ENCODE measurements at places on chromosomes 2 and 18. TPM values are rescaled to one million over a fixed set of nuclear protein-coding genes. Genes with fewer than 3 reads are reported as not detected.

The MARCHF4 gene
- not detected for total RNA-seq

The MRO gene
- 0.03 TPM for total RNA-seq

The BCL2 gene
- 6.8 TPM for total RNA-seq

The ADD2 gene
- total RNA-seq: 0.08 TPM

The CTAGE1 gene
- not detected for total RNA-seq

The MPHOSPH10 gene
- total RNA-seq: 71.0 TPM

The SERPINB4 gene
- total RNA-seq: not detected

The PKDCC gene
- total RNA-seq: 361 TPM

DNA sequence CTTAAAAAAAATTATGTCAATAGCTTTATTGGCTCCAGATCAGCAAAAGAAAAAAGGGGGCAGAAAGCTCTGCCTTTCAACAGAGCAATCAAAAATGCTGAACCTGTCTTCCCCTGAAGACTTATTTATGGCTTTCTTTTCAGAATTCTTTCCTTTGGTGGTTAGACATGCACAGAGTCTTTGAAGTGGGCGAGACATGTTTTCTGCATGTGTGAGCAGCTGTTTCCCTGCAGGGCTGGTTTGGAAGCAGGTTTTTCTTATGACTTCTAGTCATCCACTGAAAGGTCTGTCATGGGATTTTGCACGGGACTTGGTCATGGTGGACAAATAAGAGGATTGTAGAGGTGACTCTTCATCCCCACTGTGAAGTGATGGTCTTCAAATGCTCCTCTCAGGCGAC, 160.3 kb downstream of the VAPA start:
- no peaks in the 10 kb centered on the region for H3K36me3 ChIP-seq
- no peak for DNase-seq
- no peak overlapping the region for H3K27ac ChIP-seq

GRCh38 chr2:110828330-110828729, 96.0 kb downstream of the ACOXL start:
- H3K4me3 ChIP-seq: no peak overlapping the region
- no peak overlapping the region for H3K27ac ChIP-seq
- H3K27me3 ChIP-seq: no peaks in the 10 kb centered on the region
- no peaks in the 10 kb centered on the region for H3K4me1 ChIP-seq
- H3K36me3 ChIP-seq: no peaks in the 10 kb centered on the region
- no peak for DNase-seq

DNA sequence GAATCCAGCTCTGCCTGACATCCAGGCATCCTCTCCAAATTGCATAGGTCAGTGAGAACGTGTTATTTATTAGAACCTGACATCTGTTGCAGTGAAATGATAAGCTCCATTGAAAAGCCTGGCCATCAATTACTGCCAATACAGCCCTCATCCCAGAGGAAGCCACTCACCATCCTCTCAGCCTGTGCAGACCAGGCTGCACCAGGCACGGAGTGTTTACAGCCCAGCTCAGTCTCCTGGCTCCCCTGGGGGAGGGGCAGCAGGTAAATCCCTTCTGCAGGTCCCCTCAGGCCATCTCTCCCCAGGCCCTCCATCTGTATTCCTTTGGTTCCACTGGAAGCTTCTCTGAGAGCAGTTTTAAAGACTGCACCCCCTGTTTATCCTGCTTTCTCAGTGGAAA, 82.6 kb upstream of the FOSL2 start:
- peaks cover 5% of the 10 kb centered on the region for H3K4me1 ChIP-seq
- no peak for DNase-seq
- H3K27me3 ChIP-seq: no peaks in the 10 kb centered on the region
- no peak overlapping the region for H3K27ac ChIP-seq
- no peaks in the 10 kb centered on the region for H3K36me3 ChIP-seq

DNA sequence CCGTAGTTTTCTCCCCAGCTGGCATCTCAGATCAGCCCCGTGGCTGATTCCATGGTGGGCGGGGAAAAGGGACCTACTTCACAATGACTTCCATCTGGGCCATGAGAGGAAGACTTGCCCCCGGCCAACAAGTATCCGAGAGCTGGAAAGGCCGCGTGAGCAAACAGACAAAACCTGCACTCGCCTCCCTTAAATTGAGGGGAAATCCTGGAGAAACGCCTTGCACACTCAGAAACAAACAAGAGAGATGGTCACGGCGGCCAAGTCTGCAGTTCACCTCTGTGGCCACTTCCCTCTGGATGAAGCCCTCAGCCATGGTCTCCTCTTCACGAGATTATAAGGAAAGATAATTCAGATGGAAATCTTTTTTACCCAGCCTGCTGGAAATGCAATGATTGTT, 39.4 kb upstream of the TPO start:
- peaks cover 40% of the 10 kb centered on the region for H3K27me3 ChIP-seq
- H3K4me3 ChIP-seq: no peak overlapping the region
- H3K36me3 ChIP-seq: no peaks in the 10 kb centered on the region
- no peak overlapping the region for H3K27ac ChIP-seq
- H3K4me1 ChIP-seq: no peaks in the 10 kb centered on the region

DNA sequence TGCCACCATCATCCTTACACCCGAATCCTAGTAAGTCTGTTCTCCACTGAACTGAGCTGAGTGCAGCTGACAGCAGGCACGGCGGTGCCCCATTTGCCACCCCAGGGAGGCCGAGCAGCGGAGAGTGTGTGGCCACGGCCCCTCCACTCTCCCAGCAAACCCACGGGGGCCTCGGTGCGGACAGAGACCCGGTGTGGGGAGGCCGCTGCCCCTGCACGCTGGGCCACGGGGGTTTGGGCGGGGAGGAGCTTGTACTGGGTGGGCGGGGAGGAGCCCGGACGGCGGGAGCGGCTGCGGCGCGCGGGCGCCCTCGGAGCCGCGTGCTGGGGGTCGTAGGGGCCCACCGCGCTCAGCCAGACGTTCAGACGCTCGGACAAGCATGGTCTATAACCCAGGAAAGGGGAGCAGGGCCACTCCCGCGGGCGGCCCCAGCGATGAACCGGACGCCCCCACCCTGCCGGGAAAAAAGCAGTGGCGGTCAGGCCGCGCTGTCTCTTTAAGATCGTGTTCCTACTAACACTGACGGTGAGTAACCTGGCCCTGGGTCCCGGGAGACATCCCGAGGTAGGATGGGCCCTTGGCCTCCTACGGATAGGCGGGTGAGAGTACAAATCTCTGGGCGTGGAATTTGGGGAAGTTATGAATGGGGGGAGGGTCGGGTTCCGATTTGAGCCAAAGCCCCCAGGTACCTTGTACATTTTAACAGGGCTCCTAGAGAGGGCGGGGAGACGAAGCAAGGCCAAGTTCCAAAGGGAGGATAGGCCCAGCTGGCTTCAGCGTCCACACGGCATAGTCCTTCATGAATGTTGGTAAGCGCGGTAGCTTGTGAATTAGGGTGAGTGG, at the start of gene ITPRIPL1:
Gene ITPRIPL1 (plus strand): TSS at position 277 of the 843 bp plus-strand sequence. CDS start 523 bp downstream, at position 800.
- peaks cover 4% of the 10 kb centered on the region for H3K4me1 ChIP-seq
- H3K36me3 ChIP-seq: peaks cover 20% of the 10 kb centered on the region
- H3K27ac ChIP-seq: peak within 1 kb of the TSS; percentile 54
- DNase-seq: peak; percentile 55

DNA sequence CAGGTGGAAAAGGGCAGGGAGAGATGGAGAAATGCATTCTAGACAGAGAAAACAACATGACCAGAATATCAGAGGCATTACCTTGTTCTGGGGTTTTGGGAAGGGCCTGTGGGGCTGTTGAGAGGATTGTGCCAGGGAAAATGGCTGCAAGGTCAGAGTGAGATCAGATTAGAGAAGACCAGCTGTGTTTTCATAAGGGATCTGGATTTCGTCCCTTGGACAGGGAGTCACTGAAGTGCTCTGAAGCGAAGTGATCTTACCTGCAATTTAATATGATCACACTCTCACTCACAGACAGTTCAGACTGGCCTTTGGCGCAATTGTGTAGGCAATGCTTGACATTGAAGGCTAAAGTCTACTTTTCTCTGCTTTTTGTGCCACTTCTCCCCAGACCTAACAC, 20.3 kb upstream of the REG3G start:
- DNase-seq: no peak
- no peaks in the 10 kb centered on the region for H3K36me3 ChIP-seq
- no peak overlapping the region for H3K4me3 ChIP-seq

DNA sequence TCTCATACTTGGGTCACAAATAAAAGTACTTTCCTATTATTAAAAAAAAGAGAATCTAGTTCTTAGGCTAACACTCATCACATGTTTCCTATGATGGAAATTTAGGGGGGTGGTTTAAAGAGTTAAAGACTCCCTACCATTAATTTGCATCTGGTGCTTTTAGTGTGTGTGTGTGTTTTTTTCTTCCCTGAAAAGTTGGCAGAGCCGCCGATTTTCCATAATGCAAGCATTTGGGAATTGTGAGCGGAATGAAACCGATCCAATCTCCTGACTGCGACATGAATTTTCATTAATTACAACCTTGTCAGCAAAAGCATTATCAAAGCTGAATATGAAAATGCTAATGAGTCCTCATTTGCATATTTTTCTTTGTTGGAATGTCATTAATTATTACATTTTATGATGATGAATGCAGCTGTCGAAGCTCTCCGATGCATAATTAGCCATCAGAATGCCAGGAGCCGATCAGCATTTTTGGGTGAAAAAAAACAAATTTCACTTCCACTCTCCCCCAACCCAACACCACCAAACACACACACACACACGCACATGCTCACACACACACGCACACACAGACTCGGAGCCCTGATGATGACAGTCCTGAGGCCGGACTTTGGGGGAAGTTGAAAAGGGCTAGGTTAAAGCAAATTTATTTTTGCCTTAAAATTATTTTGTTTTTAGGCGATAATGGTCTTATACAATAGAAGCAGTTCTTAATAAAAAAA, 165.4 kb downstream of the TCF4 start:
- no peaks in the 10 kb centered on the region for H3K4me1 ChIP-seq
- H3K4me3 ChIP-seq: no peak overlapping the region
- H3K27me3 ChIP-seq: no peaks in the 10 kb centered on the region
- H3K27ac ChIP-seq: no peak overlapping the region
- no peak for DNase-seq
- no peaks in the 10 kb centered on the region for H3K36me3 ChIP-seq

GRCh38 chr18:56787390-56787789, 136.2 kb downstream of the WDR7 start:
- H3K27ac ChIP-seq: no peak overlapping the region
- no peak overlapping the region for H3K4me3 ChIP-seq
- H3K27me3 ChIP-seq: no peaks in the 10 kb centered on the region
- no peak for DNase-seq

DNA sequence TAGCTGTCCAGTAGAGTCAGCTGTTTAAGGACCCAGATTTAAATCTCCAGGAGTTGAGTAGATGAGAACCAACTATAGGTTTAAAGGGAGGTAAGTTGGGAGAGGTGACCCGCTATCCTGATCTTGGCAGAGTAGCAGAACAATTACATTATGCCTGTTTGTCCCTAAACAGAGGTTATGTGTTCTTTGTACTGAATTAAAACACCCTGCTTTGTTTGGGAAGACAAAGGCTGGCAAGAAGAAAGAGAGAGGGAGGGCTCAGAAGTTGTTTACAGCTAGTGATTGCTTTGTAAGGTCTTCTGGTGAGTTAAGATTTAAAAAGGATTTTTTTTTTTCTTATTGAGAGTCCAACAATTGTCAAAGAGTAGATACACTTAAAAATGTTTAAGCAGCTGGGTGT, 37.3 kb downstream of the USP14 start:
- H3K27ac ChIP-seq: no peak overlapping the region
- H3K27me3 ChIP-seq: no peaks in the 10 kb centered on the region
- peaks cover 44% of the 10 kb centered on the region for H3K36me3 ChIP-seq

- H3K27me3 ChIP-seq: no peaks in the 10 kb centered on the region
- H3K27ac ChIP-seq: no peak overlapping the region
- no peak for DNase-seq
- no peaks in the 10 kb centered on the region for H3K4me1 ChIP-seq
- H3K4me3 ChIP-seq: no peak overlapping the region
Measured at GRCh38 chr18:70074116-70074515, 126.4 kb upstream of the CD226 start.

- no peaks in the 10 kb centered on the region for H3K27me3 ChIP-seq
- no peaks in the 10 kb centered on the region for H3K4me1 ChIP-seq
- H3K4me3 ChIP-seq: no peak overlapping the region
Measured at GRCh38 chr2:184577743-184578142, 20.6 kb upstream of the ZNF804A start.

- no peaks in the 10 kb centered on the region for H3K27me3 ChIP-seq
- DNase-seq: no peak
- H3K36me3 ChIP-seq: peaks cover 14% of the 10 kb centered on the region
- peaks cover 6% of the 10 kb centered on the region for H3K4me1 ChIP-seq
Measured at GRCh38 chr2:38754049-38754448, 2.9 kb upstream of the SRSF7 start.

- no peak overlapping the region for H3K27ac ChIP-seq
- H3K4me1 ChIP-seq: no peaks in the 10 kb centered on the region
- peak; percentile 13 for DNase-seq
Measured at GRCh38 chr2:149490296-149490695, 97.3 kb downstream of the MMADHC start.

DNA sequence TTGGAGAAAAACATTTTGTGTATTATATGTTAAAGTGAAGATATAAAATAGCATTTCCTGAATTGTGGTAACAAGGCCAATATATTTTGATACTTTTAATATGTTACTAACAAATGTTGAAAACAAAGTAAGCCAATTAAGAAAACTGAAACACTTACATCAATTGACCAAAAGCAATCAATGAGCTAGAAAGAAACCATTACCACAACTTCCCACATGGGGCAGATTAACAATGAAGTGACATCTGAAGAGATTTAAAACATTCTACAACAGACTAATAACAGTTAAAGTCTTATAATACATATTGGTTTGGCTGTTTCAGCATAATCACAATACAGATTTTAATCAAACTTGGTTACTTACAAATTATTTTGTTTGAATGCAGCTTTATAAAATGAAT, 282.4 kb upstream of the NETO1 start:
- no peaks in the 10 kb centered on the region for H3K36me3 ChIP-seq
- no peak overlapping the region for H3K4me3 ChIP-seq
- H3K4me1 ChIP-seq: no peaks in the 10 kb centered on the region
- DNase-seq: no peak

DNA sequence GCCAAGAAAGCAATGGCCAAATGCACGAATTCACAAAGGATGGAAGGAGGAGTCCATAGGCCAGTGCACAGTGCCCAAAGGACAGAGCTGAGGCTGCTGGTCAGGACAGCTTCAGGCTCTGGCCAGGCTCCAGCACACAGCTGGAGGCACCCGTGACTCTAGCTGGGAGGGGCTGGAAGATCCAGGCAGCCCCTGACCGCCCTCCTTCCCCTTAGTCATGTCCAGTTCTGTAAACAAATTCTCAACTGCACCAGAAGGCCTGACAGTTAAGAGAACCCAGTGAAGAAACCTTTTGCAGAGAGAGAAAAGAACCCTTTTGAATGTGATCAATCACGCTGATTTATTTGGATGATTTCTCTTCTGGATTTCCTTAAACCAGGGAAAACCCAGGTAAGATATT, 7.7 kb upstream of the YWHAQ start:
- no peaks in the 10 kb centered on the region for H3K27me3 ChIP-seq
- no peak overlapping the region for H3K27ac ChIP-seq
- H3K36me3 ChIP-seq: no peaks in the 10 kb centered on the region
- peaks cover 32% of the 10 kb centered on the region for H3K4me1 ChIP-seq

DNA sequence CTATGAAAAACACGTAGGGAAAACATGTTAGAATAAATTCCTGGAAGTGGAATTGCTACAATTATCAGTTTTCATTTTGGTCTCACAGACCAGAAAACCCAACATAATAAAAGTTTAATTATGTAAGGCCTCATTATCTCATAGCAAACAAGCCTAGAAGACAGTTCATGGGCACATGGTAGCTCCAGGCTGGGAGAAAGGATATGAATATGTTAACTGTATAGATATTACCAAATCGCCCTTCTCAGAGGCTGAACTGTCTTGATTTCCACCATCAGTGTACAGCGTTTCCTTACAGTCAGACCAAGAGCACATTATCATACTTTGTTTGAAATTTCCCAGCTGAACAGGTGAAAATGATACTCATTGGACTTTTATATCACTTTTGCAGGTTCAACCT, 17.1 kb upstream of the SLC35F6 start:
- peaks cover 13% of the 10 kb centered on the region for H3K4me1 ChIP-seq
- H3K4me3 ChIP-seq: no peak overlapping the region
- H3K36me3 ChIP-seq: no peaks in the 10 kb centered on the region
- DNase-seq: no peak
- H3K27ac ChIP-seq: no peak overlapping the region
